Suppressor macrophage treated with lipopolysaccharide for 1 hour (primary cell): ENCODE measurements at places on chromosomes 11 and 22.
A peak's percentile ranks its signal among the peaks of the same experiment; 100 is the strongest.

DNA sequence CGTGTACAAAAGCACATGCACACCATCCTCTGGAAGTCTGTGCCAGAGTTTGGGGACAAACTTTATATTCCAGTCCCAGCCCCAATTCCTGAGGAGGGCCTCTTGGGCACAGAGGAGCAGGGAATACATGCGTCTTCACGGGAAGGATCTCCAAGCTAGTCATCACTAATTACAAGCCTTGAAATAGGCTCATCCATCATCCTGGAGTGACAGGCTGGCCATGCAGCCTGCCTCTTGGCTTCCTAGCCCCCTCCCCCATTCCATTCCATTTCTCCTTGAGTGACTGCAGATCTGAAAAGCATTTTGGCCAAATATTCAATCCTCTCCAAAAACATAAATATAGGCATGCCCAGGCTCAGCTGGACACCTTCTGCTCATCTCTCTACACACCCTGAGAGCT lies 24.8 kb downstream of the SERPING1 start:
- DNase-seq = no peak

GRCh38 chr11:109390752-109391151 lies 31.2 kb upstream of the C11orf87 start:
- no peak for DNase-seq

DNA sequence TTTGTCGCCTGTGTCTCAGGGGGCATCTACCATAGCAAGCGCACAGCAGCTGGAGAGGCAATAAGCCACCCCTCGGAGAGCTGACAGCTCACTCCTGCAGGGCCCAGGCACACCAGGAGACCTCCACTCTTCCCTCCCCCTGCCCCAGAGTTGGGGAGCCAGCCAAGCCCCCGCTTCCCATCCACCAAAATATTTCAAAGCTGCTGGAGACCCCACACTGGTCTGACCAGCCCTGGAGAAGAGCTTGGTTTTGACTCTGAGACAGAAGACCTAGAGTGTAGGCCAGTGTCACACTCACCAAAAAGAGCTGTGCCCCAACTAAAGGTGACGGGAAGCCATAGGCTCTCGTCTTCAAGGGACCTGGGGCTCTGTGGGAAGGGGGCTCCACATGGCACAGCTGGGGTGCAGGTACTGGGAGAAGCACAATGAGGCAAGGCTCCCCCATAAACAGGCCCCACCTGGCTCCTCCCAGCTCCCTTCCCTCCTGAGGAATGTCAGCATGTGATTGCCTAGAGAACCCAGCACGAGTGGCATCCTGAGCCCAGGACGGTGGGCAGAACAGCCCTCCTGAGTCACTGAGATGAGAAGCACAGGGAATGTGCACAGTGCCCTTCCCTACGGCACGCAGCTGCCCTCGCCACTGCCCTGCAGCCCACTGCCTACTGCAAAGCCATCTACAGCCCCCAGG lies 5.8 kb upstream of the GNAZ start:
- no peak for DNase-seq

DNA sequence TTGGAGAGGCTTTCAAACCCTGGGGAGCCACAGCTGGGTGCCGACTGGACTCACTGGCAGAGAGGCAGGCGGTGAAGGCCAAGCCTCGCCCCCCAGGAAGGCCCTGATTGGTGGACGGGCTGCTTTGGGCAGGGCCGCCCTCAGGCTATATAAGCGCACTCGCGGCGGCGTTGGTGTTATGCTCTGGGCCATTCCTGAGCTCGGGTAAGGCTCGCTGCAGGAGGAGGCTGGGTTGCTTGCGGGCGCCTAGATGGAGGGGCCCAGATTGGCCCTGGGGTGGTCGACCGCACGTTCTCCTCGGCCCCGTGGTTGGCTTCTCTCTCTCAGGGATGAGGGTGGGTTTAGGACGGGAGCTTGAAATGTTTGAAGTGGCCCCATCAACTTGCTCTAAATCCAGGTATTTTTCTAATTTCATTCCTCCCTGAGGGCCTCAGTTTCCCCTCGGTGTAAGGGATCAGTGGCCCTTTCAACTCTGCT lies at the start of gene SPDYC:
SPDYC (plus strand) TSS at position 176 of the 477 bp plus-strand sequence. CDS start 1,125 bp downstream, outside the sequence.
- no peak for DNase-seq

- DNase-seq = no peak
Observed at GRCh38 chr22:47287516-47287915, 525.1 kb downstream of the TBC1D22A start.

DNA sequence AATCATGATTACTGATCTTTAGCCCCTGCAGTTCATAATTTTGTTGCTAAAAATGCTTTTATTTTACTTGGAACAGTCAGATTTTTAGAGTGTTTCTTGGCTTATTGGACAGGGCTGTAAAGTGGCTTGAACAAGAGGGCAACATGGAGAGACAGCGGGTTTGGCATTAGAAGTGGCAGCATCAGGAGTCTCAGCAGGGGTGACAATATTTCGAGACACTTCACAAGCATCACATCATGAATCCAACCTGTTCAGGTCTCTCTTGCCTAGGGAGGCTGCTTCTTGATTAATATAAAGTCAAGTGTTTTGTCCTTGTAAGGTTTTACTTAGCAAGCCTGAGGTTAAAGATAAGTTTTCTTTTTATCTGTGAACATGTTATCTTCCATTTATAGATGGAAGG lies 2249.5 kb downstream of the LRRC4C start:
- no peak for DNase-seq

DNA sequence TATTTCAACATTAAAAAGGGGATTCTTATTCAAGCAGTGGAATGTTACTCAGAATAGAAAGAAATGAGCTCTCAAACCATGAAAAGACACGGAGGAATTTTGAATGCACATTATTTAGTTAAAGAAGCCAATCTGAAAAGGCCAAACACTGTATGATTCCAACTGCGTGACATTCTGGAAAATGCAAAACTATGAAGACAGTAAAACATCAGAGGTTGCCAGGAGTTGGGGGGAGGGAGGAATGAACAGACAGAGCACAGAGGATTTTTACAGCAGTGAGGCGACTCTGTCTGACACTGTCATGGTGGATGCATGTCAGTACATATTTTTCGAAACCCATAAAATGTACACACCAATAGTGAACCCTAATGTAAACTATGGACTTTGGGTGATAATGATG lies 22.9 kb upstream of the THY1 start:
- no peak for DNase-seq

- DNase-seq = no peak
Observed at GRCh38 chr11:59542142-59542810, 30.9 kb downstream of the OR4D9 start.

- no peak for DNase-seq
Observed at GRCh38 chr11:6927030-6927617, 898 bp downstream of the ZNF215 start.

- no peak for DNase-seq
Observed at GRCh38 chr11:63489879-63490278, 1.1 kb downstream of the PLAAT5 start.

DNA sequence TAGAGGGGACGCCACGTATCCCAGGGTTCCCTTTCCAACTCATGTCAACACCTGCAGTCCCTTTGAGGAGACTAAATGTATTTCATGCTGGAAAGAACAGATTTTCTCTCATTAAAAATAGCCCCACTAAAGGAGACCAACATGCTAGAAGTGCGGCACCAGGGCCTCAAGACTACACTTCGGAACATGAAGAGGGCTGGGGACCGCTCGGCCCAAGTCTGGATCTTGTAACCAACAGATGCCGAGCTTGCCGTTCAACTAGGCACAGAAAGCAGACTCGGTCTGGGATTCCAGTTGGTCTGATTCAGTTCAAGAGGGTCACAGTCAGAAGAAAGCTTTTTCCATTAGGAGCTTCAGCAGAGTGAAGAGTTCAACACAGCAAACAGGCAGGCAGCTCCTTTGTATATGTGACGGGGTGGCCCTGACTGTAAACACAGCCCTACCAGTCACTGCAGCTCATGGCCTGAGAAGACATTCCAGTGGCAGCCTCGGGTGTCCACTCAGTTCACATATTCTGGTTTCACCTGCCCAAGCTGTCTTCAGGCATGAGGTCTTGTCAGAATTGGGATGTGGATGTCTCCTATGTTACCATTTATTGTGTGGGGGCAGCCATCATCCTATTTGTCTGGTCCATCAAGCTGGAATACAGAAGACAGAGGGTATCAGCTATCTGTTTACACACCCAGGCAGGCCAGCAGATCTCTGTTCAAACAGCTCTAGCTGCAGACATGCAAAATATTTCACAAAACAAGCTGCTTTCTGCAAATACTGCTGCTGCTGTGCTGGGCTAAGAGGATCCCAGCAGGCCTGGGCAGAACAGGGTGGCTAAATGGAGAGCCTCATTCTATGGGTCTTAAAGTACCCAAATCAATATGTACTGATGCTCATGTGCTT lies 8.8 kb downstream of the RIC8A start:
- DNase-seq = no peak

DNA sequence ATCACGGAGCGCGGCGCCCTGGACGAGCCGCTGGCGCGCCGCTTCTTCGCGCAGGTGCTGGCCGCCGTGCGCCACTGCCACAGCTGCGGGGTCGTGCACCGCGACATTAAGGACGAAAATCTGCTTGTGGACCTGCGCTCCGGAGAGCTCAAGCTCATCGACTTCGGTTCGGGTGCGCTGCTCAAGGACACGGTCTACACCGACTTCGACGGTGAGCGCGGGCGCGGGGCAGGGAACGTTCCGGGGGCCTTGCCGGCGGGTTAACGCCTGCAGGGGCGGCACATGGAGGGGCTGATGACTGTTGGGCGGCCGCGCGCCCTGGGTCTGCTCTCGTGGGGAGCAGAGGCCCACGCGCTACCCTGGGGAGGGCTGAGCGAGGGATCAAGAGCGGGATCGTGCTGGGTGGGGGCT lies 1.0 kb downstream of the PIM3 start:
- no peak for DNase-seq

- peak; percentile 44 for DNase-seq
Observed at GRCh38 chr11:120547811-120548681, 36.5 kb downstream of the GRIK4 start.

GRCh38 chr22:45237065-45237990 lies 3.4 kb downstream of the KIAA0930 start:
- no peak for DNase-seq

DNA sequence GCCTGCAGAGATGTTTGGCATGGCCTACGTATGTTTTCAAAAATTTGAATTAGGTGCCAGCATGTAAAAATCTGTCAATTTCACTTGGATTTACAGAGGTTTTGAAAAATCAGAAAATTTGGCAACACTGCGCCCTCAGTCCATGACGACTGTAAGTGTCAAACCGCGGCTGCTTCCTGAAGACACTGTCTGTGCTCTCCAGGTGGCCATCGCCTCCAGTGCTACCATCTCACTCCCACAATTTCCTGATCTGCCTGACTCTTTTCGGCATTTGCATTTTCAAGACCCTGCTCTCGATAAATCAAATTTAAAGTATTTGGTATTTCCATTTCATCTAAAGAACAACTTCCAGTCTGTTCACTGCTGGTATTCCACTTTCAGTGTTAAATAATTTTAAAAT lies 34.6 kb downstream of the VSIG10L2 start:
- DNase-seq = no peak

DNA sequence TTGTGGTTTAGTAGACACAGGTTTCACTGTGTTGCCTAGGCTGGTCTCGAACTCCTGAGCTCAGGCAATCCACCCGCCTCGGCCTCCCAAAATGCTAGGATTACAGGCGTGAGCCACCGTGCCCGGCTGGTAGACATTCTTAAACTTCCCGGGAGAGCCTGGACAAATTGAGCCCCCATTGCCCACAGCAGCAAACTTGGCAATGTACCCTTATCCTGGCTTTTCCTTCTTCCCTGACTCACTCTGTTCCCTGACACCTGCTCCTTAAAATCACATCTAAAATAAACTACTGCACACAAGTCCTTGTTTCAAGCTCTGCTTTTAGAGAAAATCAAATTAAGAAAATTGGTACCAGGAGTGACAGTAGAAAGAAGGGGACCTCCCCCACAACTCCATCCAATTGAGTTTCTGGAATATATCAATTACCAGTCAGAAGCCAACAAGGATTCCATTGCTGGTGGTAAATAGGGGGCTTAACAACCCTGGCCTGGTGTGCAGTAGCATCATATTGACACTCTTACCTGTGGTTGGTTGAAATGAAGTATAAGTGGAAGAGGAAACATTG lies 7.4 kb upstream of the MCHR1 start:
- no peak for DNase-seq

DNA sequence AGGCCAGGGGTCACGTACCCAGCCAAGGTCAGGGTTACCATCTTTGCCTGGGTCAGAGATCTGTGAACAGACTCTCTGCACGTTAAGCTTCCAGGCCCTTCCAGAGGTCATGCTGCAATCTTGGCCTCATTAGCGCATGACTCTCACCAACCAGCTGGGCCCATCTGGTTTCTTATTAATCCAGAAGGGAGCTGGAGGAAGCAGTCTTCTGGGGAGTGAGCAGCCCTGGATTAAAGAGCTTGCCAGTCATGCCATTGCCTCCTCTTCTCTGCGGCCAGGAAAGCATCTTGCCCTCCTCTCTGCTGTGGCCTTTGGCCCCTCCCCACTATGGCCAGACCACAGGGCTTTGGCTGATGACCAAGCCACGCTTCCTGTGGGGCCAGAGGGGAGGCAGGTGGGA lies 57.4 kb downstream of the CHST1 start:
- no peak for DNase-seq

DNA sequence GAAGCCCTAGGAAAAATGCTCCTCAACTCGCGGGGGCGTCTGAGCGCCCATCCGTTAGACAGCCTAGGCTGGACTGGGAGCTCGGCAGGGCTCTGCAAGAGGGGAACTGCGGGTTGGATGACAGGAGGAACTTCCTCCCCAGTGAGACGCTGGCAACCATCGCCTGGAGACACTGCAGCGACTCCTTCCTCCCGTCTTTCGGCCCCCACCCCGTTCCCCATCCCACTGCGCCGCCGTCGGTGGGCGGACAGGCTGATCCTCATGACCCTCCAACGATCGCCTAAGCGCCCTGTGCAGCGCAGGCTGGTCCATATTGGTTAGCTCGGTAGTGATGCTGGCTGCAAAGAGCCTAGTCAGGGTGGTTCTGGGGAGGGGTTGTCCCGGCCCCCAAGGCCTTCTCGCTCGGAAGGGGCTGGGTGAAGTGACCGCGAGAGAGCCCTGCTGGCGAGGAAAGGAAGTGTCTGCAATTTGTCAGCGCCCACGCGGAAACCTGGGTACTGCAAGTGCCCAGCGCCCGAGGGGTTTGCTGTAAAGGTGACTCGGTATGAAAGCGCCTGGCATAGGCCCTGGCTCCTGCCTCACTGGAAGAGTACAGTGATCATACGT lies 638 bp downstream of the NRGN start:
- peak; percentile 68 for DNase-seq

DNA sequence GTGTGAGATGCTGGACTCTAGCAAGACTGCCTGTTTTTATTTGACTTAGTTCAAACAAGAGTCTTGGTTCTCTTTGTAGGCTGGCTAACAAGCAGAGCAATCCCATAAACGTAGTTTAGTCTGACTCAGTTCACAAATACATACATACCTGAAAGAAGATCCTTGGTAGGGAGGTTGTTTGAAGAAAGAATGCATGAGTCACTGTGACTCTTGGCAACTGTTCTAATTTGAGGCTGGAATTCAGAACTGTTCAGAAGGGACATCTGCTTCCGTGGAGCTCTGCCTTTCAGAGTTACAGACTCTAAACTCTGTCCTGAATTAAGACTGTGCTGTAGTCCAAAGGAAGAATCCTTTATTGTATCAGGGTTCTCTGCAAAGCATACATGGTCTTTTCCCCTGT lies 32.2 kb downstream of the C2CD3 start:
- DNase-seq = no peak
